ENCODE measurements at places on chromosomes 11 and 22.
A peak's percentile ranks its signal among the peaks of the same experiment; 100 is the strongest.

DNA sequence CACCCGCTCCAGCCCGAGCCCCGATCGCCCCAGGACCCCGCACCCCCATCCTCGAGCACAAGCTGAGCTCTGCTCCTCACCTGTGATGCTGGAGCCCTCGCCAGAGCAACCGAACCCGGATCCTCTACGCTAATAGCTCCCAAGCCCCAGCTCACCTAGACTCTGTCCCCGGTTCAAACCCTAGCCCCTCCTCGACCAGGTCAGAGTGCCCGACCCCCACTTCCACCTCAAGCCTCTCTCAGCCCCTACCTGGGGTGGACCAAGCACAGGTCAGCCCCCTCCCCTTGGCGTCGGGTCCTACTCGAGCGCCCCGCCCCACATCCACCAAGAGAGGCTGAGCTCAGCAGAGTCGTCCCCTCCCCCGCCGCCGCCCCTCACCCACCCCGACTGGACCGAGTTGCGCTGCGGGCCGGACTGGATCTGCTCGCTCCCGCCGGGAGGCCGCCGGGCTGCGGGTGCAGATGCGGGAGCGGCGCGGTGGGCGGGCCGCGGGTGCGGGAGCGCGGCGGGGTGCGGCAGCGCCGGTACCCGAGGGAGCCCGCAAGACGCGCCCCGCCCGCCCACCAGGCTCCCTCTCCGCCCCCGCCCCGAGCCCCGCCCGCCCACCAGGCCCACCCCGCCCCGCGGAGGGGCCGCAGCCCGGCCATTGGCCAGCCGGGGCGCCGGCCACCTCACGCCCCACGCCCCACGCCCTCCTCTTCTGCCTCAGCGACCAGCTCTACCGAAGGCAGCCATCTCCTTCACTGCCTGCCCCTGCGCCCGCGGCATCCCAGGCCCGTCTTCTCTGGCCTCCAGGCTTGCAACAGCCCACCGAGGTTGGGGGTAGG lies 577 bp upstream of the DKK3 start:
- H3K4me1 ChIP-seq = peaks cover 37% of the 10 kb centered on the region
- H3K36me3 ChIP-seq = no peaks in the 10 kb centered on the region
- peaks cover 26% of the 10 kb centered on the region for H3K27me3 ChIP-seq
- peak overlapping the region; percentile 56 for H3K4me3 ChIP-seq
- peak overlapping the region; percentile 67 for H3K27ac ChIP-seq

GRCh38 chr11:13278609-13279486 lies 1.3 kb downstream of the BMAL1 start:
- no peaks in the 10 kb centered on the region for H3K27me3 ChIP-seq
- H3K36me3 ChIP-seq = no peaks in the 10 kb centered on the region
- no peak for DNase-seq
- H3K4me3 ChIP-seq = peak overlapping the region; percentile 70

DNA sequence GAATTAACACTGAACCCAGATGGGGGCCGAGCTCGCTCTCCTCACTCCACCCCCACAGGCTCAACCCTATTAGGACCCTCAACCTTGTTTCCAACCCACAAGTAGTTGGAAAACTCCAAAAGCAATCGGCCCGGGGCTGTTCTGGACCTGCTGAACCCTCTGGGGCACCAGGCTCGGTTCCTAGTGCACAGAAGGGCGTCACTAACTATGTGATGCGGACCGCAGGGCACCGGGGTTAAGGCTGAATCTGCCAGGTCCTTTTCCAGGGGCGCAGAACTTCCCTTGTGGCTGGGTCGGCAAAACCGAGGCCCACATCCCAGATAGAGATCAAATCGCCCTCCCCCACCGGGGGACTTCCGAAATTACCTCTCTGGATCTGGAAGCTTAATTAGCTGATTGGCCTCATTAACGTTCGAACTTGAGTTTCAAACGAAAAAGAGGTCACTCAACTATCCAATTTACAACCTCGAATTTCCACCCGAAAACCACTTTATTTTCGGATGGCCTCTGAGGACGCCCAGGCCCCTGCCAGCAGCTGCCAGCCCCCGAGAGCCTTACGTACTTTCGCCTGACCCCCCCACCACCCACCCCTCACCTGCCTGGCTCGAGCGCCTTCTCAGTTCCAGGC lies 1.7 kb downstream of the SHANK2 start:
- H3K4me3 ChIP-seq = peak overlapping the region; percentile 55
- peak overlapping the region; percentile 82 for H3K27ac ChIP-seq
- peak; percentile 48 for DNase-seq
- peaks cover 85% of the 10 kb centered on the region for H3K27me3 ChIP-seq

- no peaks in the 10 kb centered on the region for H3K27me3 ChIP-seq
- H3K4me3 ChIP-seq = no peak overlapping the region
These were observed 45.7 kb upstream of the TSPAN18 start for GRCh38 chr11:44680982-44681597.

DNA sequence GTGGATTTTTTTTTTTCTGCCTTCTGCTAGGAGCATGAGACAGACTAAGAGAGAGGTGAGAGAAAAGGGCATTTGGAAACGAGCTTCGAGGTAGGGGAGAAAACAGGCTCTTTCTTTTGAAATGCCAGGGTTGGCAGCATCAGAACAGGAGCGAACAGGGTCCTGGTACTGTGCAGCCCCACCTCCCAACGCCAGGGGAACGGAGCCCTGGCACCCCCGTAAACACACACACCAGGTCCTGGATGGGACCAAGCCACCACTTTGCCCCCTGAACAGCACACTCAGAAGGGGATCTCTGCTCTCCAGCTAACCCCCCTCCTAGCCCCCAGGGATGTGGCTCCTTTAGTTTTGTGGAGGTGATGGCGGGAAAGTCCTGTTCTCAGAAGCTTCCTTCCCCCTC lies 127.1 kb downstream of the CTTN start:
- H3K4me1 ChIP-seq = peaks cover 10% of the 10 kb centered on the region
- no peaks in the 10 kb centered on the region for H3K36me3 ChIP-seq
- peaks cover 17% of the 10 kb centered on the region for H3K27me3 ChIP-seq
- no peak overlapping the region for H3K27ac ChIP-seq
- DNase-seq = no peak

- H3K4me1 ChIP-seq = peaks cover 35% of the 10 kb centered on the region
- no peak overlapping the region for H3K27ac ChIP-seq
- peaks cover 100% of the 10 kb centered on the region for H3K27me3 ChIP-seq
- DNase-seq = no peak
These were observed 6.6 kb downstream of the PAX6 start for GRCh38 chr11:31804312-31805036.

GRCh38 chr11:92332986-92333385 lies 108.4 kb downstream of the FAT3 start:
- DNase-seq = no peak
- no peaks in the 10 kb centered on the region for H3K27me3 ChIP-seq
- H3K4me3 ChIP-seq = no peak overlapping the region
- no peak overlapping the region for H3K27ac ChIP-seq

GRCh38 chr22:36873614-36874308 lies 13.0 kb downstream of the NCF4 start:
- no peak overlapping the region for H3K4me3 ChIP-seq
- H3K4me1 ChIP-seq = peaks cover 29% of the 10 kb centered on the region
- peaks cover 26% of the 10 kb centered on the region for H3K27me3 ChIP-seq
- DNase-seq = no peak
- H3K27ac ChIP-seq = peak overlapping the region; percentile 47

- no peaks in the 10 kb centered on the region for H3K36me3 ChIP-seq
- H3K27me3 ChIP-seq = no peaks in the 10 kb centered on the region
- no peaks in the 10 kb centered on the region for H3K4me1 ChIP-seq
- DNase-seq = no peak
These were observed 315.1 kb downstream of the SOX6 start for GRCh38 chr11:16041207-16041606.

- H3K4me3 ChIP-seq = peak overlapping the region; percentile 83
- no peak overlapping the region for H3K27ac ChIP-seq
- H3K27me3 ChIP-seq = no peaks in the 10 kb centered on the region
- no peaks in the 10 kb centered on the region for H3K36me3 ChIP-seq
These were observed 68.7 kb downstream of the ETS1 start for GRCh38 chr11:128518493-128519207.

DNA sequence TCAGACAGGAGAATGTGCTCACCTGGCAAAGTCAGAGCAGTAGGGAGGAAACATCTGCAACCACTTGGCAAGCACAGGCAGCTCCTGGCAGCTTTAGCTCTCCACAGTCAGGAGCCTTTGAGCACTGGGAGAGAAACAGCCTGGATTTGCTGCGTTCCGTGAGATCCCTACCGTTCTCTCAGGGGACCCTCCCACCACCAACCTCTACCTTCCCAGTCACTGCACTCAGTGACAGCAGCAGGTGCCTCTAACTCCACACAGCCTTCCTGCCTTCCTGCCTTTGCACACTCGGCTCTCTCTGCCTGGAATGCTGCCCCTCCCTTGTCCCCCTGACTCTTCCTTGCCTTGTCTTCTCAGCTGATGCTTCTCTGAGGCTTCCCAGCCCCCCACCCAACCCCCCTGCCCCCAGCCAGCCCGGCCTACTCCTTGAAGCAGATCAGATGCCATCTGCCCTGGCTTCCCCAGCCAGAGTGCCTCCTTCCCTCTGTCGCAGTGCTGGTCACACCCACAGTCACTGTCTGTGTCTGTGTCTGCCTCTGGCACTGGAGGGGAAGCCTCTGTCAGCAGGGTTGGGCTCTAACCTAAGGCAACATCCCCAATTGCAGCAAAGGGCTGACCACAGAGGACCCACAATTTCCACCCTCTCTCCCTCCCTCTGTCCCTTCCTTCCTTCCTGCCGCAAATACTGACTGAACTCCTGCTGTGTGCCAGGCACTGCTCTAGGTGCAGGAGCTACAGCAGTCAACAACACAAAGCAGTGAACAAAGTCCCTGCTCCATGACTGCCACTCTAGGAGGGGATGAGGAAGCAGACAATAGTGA lies 14.9 kb upstream of the TSKU start:
- no peaks in the 10 kb centered on the region for H3K36me3 ChIP-seq
- no peak for DNase-seq
- peak overlapping the region; percentile 57 for H3K27ac ChIP-seq
- H3K4me3 ChIP-seq = peak overlapping the region; percentile 18
- H3K4me1 ChIP-seq = peaks cover 98% of the 10 kb centered on the region

DNA sequence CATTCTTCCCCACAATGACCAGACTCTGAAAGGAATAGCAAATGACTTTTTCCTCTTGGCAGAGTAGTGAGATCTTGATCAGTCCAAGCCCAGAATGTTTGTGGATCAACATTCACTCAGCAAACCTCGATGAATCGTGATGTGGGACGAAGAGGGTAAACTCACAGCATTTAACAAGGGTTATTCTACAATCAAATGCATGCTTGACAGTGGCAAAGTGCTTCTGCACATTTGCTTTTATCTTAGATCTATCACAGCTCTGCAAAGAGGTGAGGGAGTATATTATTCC lies 31.8 kb downstream of the TMPRSS5 start:
- no peaks in the 10 kb centered on the region for H3K36me3 ChIP-seq
- H3K27ac ChIP-seq = no peak overlapping the region
- no peaks in the 10 kb centered on the region for H3K27me3 ChIP-seq
- H3K4me3 ChIP-seq = no peak overlapping the region
- DNase-seq = no peak
- no peaks in the 10 kb centered on the region for H3K4me1 ChIP-seq

DNA sequence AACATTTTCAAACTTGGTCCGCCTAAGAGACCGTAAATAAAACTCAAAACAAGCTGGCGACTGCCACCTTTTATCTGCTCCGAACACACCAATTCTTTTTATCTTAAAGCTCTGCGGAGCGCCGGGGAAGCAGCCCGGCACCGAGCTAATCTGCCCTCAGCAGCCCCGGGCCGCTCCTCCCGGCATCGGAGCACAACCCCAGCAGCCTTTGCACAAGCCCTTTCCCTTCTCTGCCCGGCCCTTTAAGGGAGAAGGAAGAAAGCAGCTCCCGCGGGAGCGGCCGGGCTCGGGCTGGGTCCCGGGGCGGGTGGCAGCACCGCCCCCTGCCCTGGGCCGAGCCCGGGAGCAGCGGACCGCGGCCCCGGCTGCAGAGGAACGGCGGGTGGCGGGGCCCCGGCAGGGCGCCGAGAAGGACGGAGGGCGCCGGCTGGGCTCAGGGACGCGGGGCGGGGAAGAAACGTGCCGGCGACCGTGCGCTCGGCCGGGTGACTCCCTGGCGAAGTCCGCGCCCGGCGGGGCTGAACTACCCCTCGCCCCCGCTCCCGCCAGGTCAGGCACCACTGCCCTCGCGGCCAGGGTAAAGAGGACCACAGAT lies 133.6 kb upstream of the C11orf58 start:
- peak overlapping the region; percentile 85 for H3K27ac ChIP-seq
- no peaks in the 10 kb centered on the region for H3K36me3 ChIP-seq
- DNase-seq = peak; percentile 60
- H3K4me3 ChIP-seq = peak overlapping the region; percentile 70
- peaks cover 40% of the 10 kb centered on the region for H3K4me1 ChIP-seq

- H3K4me3 ChIP-seq = no peak overlapping the region
- H3K4me1 ChIP-seq = peaks cover 3% of the 10 kb centered on the region
- H3K27me3 ChIP-seq = no peaks in the 10 kb centered on the region
- H3K36me3 ChIP-seq = no peaks in the 10 kb centered on the region
- no peak for DNase-seq
These were observed 470.5 kb downstream of the SOX6 start for GRCh38 chr11:15885854-15886253.

DNA sequence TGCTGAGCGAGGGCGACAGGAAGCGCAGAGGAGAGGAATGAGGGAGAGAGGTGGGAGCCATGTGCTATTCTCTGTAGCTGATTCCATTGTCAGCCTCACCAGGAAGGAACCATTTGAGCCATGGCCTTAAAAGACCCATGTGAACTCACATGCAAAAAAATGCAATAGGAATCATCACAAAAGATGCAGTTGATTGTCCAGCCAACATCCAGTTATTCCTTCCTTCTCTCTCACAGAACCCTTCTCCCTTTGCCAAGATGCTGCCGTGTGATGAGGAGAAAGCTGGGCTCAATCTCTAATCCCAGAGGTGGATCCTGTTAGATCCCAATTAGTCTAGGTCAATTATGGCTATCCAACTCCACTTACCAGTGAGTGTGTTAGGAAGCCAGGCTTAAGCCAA lies 58.2 kb upstream of the RRAS2 start:
- no peak overlapping the region for H3K27ac ChIP-seq
- no peak overlapping the region for H3K4me3 ChIP-seq
- peaks cover 13% of the 10 kb centered on the region for H3K4me1 ChIP-seq
- DNase-seq = no peak
- H3K27me3 ChIP-seq = no peaks in the 10 kb centered on the region

GRCh38 chr22:35984183-35985175 lies 44.1 kb downstream of the RBFOX2 start:
- H3K27me3 ChIP-seq = no peaks in the 10 kb centered on the region
- no peak overlapping the region for H3K4me3 ChIP-seq
- H3K36me3 ChIP-seq = no peaks in the 10 kb centered on the region

DNA sequence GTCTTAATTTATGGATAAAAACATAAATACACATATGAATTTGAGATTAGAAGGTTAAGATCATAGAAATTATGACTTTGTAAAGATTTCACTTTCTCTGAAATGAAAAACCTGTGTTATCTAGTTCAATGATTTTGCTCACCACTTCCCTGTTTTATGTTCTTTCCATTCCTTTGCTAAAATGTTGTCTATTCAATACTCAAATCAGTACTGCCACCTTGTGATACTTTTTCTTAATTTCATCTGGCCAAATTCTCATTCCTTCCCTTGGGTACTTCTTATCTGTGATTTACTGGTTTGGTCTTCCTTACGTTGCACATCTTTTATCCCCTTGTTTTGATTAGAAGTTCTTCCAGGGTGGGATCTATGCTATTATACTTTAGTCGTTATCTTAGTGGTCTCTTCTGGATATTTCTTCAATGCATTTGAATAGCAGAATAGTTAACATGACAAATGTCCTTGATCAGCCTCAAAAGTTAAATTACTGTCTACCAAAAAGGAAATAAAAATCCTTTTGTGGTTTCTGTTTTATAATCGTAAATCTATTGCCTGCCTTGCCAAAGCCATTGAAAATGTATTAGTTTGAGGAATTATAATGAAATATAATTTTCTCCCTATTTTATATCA lies 197.0 kb downstream of the PGR start:
- H3K4me1 ChIP-seq = no peaks in the 10 kb centered on the region
- DNase-seq = no peak
- H3K27ac ChIP-seq = no peak overlapping the region
- no peaks in the 10 kb centered on the region for H3K27me3 ChIP-seq

Data from suprapubic skin (tissue), 4 donors.